ENCODE measurements at places on chromosomes 1 and 21. TPM values are rescaled to one million over a fixed set of nuclear protein-coding genes. Genes with fewer than 3 reads are reported as not detected.

DNA sequence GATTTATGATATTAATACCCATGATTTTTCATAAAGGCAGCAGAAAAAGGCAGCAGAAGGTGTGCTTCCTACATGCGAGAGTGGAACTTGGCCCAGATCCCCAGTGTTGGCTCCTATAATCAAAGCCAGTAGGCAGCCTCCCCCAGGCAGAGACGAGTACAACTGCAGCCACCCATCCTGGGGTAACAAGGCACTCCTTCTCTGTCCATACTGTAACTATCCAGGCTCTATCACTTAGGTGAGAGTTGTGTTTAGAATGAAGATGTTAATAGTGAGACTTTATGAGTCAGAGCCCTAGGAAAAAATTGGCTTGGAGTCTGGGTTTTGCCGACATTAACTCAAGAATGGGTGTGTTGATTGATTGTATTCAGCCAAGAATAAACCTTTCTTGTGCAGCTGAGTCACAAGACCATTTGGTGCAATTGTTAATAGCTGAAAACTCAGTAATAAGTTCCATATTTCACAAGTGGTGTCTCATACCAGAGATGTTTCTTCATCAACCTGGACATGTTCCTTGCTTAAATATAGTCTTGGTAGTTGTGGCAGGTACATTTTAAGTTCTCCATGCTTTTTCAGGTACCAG is 322.3 kb downstream of the DUSP10 start:
- no peak for DNase-seq

DNA sequence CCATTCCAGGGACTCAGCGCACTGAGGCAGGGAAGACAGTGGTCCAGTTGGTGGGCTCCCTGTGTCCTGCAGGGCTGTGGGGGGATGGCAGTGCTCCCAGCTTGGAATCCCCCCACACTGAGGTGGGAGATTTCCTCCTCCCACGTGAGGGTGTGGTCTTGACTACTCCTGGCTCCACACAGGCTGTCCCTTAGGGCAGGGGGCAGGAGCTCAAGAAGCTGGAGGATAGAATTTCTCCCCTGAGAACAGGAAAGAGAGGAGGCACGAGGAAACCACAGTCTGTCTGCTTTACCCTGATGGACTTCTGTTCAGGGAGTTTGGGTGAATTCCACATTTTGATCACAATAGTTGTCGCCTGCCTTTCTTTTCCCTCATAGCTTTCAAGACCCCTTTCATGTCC is 62.1 kb downstream of the CACNA1E start:
- no peak for DNase-seq

- DNase-seq: no peak
Observed at GRCh38 chr1:225655509-225656258, 2.8 kb upstream of the ENAH start.

DNA sequence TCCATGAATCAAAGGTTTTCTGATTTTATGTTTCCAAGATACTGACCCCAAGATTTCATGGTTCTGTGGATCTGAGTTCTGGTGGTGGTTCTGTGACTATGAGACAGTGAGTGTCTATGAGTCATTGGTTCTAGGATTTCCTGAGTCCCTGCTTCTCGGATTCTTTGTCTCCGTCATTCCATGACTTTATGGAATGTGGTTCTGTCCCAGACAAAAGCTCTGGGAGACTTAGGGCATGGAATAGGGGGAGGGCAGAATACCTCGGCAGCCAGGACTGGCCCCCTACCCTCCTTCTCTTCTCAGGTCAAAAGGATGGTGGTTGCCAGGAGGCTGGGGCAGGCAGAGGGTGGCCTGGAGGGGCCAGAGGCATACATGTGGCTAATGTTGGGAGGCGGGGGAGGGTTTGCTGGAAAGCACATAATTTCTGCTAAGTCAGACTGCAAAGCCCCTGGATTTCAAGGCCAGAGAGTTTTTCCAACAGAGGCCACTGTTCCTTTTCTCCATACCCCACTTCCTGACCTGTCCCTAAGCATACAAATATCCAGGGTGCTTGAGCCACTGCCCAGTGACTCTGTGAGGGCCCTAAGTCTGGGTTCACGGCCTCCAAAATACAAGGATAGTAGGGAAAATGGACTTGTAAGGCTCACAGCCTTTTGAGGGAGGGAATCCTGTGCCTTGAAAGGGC is 17.2 kb downstream of the CDCP2 start:
- DNase-seq: no peak

GRCh38 chr1:5308249-5308648 is 653.8 kb downstream of the AJAP1 start:
- DNase-seq: no peak

DNA sequence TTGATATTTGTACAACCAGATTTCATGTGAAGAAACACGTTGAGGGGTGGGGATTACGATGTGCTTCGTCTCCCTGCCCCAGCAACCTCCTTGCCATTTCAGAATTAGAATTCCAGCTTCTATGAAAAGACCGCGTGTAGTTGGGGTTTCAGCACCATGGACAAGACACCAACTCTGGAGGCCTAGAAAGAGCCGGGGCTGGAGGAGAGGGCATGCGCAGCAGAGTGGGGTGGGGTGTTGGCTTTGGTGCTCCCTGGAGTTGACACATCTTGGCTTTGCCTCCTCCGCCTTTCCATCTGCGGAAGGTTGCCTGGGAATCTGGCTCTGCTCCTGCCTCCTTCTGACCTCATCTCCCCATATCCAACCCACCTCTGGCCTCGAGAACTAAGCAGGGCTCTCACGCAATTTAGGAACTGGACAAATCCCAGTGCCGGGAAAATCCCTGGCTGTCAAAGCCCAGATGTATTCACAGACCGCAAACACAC is 11.8 kb downstream of the HTR6 start:
- no peak for DNase-seq

SPRR1B gene
- not detected for total RNA-seq

CD34 gene
- not detected for total RNA-seq

HEYL gene
- not detected for total RNA-seq

- DNase-seq: no peak
Observed at GRCh38 chr1:167756730-167757405, 35.1 kb downstream of the MPZL1 start.

GRCh38 chr1:164937291-164937690 is 378.3 kb downstream of the PBX1 start:
- no peak for DNase-seq

MAP1LC3C gene
- not detected for total RNA-seq

SMAP2 gene
- total RNA-seq: 202 TPM

LINGO4 gene
- not detected for total RNA-seq

DNA sequence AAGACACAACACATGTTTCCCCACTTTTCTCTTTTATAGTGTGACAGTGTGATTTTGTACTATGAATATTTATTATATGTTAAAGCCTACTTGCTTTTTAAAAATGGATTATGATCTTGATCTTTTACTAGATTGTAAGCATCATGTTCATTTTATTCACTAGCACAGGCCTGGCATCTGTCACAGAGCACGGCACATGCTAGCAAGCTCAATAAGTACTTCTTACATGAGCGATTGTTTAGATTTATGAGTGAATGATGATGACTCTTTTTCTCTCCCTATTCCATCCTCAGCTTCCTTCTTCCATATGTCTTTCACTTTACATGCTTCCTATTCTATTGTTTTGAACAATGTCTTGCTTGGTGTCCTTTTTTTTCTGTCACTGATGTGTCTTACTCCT is 1454.1 kb downstream of the MRPL39 start:
- no peak for DNase-seq

CACHD1 gene
- total RNA-seq: 0.12 TPM

GRCh38 chr1:97331165-97331564 is 589.7 kb downstream of the DPYD start:
- DNase-seq: no peak

DNA sequence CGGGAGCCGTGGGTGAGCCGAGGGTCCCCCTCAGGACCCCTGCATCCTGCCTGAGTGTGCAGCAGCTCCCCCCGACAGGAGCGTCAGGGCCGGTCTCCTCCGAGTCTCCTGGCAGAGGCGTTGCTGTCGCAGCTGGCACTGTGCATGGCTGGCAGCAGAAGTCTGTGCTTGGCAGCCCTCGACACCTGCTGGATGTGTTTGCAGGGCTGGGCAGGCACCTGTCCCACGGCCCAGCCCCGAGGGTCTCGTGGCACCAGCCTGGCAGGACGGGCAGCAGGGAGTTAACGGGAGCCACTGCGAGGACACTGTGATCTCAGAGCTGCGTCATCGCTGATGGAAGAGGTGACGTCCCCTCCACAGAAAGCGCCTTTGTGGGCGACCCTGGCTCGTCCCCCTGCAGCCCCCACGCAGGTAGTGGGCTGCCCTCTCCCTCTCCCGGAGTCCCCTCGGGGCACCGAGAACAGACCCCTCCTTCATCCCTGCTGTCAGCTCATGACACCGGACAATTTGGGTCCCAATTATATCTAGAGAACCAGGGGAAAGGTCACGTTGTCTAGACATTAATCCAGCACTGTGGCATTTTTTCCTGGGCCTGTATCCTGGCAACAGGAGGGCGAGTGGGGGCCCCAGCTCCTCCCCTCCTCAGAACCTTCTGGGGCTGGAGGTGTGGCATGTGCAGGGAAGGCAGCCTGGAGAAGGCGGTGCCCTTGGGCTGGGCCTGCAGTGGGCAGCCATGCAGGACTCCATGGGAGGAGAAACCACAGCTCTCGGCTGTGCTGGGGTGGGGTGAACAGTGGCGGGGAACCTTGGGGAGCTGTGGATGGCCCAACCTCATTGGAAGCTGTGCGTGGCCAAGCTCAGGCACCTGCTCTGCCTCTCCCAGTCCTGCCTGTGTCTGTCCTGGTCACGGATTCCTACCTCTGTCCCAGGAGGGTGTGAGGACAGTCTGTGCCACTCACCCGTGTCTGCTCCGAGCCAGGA is 15.4 kb downstream of the COL18A1 start:
- DNase-seq: no peak

GRCh38 chr1:208264469-208265121 is 20.4 kb upstream of the PLXNA2 start:
- DNase-seq: no peak

GRCh38 chr21:31874812-31875212 is 2.0 kb downstream of the HUNK start:
- no peak for DNase-seq

FAM72B gene
- total RNA-seq: 0.98 TPM

DNA sequence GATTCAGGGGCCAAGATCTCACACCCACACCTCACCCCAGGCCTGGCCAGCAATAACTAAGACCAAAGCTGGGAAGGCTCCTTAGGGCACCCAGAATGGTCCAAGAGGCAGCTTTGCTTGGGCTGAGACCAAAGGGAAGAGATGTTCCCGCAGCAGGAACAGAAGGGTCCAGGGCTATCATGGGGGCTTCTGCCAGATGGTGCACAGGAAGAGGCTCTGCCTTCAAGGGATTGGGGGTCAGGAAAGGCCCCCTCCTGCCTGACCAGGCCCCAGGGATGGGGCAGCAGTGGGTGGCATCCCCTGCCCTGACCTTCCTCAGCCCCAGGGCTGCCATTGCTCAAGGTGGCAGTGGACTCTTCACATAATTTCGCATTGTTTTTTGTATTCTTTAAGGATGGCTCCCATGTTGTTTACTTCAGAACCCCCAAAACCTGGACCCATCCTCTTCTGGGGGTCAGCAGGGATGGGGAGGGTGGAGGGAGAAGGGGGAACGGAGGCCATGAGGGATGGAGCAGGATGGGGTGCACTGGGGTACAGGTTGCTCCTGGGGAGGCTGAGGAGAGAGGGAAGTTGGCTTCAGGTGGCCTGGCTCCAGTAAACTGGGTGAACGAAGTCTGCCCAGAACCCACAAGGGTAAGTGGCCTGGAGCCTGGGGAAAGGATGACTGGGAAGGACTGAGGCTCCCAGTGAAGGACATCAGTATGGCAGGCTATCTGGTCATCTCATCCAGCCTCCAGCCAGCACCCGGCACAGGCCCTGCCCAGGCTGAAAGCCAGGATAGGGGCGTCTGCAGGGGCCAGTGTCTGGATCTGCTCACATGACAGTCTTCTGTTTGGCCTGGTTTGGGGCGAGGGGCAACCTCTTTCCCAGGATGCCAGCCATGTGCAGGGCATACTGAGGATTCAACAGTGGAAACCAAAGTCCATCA is 2.6 kb upstream of the NADK start:
- no peak for DNase-seq

DNA sequence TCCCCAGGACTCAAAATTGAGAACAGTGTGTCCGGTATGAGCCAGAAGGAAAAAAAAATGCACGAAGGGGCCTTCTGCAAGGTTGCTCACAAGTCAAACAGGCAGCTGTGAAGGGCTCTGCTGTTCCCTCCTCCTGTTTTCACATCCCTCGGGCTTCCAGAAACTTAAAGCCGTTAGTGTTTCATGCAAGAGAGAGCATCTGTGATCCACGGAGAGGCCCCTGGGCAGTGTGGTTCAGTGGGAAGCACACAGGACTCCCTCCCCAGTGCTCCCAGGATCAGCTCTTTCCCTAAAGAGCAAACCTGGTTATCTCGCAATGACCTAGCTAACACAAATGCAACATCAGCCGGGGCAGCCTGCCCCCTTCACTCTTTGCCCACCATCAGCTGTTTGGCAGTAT is 2.9 kb upstream of the MATN1 start:
- DNase-seq: no peak

DNA sequence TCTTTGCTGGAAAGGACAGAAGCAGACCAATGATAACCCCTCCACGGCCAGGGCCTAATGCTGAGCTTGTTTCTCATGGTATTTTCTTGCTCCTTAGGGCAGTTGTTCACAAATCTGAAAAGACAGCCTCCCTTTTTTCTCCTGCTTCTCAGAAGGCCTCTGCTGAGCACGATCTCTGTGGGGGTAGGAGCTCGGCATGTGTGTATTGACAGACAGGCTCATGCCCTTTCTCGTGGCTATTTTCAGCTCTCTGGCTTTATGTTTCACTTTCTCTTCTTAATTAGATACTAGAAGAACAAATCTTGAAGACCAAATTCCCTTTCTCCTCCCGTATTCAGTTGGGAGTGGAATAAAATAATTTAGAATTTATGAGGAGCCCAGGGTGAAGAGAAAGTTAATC is 768 bp upstream of the RIIAD1 start:
- DNase-seq: no peak

FNDC10 gene
- 0.46 TPM for total RNA-seq

DNA sequence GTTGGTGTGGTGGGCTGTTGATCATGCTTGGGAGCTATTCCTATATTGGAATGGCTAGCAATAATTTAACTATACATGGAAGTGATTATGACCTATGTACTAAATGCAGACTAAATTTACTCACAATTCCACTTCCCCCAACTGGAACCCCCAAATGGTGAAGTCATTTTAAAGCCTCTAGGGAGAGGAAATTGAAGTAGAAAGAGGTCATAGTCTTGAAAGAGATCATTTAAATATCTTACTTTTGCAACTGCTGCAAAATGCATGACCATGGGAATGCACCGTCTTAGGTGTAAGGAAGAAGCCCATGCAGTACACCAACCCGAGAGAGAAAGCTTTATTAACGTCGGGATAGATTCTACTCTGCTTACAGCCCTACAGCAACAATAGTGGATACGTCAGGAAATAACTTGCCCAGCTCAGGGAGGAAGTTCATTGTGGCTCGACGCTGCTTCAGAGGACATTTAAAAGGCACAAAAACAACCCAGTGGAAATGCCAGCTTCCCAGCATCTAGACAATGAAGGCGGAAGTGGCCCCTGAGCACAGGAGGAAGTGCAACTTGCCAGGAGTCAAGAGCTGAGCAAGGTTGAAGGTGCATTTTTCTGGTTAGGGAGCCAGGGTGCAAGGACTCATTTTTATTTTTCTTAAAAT is 26.5 kb downstream of the CYYR1 start:
- DNase-seq: no peak

- DNase-seq: no peak
Observed at GRCh38 chr1:150576794-150577556, 2.4 kb downstream of the MCL1 start.

WNT2B gene
- 1.4 TPM for total RNA-seq

Data from activated B cell treated with CpG ODN at 0.5 μM for 24 hours (primary cell).